ENCODE measurements at places on chromosomes 5 and 9.

DNA sequence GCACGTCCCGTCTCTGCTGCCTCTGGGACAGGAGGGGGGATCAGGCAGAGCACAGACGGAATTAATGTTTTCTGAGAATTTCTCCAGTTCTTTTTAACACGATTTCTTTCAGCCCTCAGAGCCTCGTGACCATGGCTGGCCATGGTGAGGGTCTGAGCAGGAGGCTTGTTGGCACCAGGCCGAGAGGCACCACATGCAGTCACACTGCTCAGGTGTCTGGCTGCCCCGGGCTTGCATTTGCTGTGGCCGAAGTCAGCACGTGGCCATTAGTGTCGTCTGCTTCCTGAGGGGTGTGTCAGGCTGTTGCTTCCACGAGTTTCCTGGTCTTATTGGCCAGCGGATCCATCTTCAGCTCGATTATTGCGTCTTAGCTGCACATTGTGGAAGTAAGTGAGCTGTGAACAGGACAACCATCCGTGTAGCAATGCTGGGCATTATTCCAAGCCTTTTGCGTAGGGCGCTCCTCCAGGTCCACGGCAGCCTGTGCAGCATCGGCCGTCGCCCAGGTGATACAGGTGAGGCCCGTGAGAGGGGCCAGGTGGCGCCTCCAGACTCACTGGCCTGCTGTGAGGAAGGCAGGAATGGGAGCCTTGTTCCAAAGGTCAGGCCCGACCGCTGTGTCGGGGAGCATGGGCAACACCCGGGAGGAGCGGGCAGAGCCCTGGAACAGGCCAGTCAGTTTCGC lies 114.2 kb upstream of the CACNA1B start:
- DNase-seq, result no peak

- no peak for DNase-seq
These were observed 15.3 kb upstream of the NRG2 start for GRCh38 chr5:140058212-140058932.

DNA sequence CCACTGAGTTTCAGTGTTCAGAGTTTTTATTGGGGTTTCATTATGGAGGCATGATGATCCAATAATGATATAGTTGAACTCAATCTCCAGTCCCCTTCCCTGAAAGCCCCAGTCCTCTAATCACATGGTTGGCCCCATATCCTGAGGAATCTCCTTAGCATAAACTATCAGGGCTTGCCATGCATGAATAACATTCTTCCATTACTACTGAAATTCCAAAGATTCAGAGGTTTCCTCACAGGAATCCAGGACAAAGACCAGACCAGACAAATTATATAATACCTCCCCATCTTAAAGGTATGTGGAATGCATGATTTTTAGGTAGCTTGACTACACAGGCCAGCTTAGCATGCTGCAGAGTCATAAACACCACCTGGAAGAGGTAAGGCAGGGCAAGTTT lies 15.5 kb upstream of the LRRTM2 start:
- no peak for DNase-seq

DNA sequence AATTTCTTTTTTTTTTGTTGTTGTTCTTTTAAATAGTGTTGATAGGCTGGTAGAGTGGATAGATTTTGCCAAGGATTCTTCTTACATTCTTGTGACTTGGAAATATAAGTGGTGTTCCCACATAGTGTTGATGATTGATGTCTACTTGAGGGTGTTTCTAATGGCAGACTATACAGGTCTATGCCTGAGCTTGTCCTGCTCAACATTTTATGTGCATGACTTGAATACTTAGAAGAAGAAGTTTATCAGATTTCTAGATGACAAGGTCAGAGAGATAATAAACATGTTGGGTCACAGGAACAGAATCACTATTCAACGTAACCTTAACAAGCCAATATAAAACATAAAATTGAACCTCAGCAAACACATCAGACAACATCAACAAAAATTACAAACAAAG lies 24.2 kb downstream of the XRCC4 start:
- DNase-seq, result no peak

GRCh38 chr5:38996123-38996522 lies 78.1 kb downstream of the RICTOR start:
- no peak for DNase-seq

- no peak for DNase-seq
These were observed 67.5 kb upstream of the MAMDC2 start for GRCh38 chr9:69976152-69976551.

DNA sequence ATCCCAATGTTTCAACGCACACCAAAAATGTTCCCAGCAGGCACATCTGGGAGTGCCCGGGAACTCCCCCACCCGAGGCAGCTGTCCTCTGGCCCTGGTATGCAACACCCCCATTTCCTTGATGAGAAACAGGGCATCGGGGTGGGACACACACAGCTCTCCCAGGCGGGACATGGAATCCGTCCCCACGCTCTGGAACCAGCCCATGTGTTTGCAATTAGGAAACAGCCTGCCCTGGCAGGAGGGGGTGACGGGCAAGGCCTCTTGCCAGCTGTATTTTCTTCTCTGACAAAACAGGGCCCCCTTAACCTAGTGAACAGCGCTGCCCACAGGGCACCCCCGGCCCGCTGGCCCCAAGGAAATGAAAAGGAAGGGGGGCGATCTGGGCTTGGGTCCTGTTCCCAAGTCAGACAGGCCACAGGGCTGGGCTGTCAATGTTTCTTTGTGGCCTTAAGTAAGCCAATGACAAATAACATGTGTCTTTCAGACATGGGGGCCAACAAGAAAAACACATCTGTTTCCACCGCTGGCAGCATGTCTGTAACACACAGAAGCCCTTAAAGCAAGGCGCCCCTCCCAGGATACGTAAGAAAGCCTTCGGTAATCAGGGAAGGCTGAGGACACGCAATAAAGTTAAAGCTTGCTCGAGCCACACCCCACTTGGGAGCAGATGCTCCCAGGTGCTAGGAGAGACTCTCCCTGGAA lies 125.3 kb downstream of the ROR2 start:
- DNase-seq, result no peak

- no peak for DNase-seq
These were observed 12.1 kb upstream of the DMAC1 start for GRCh38 chr9:7811677-7812076.

GRCh38 chr5:76908166-76908565 lies 44.7 kb upstream of the CRHBP start:
- DNase-seq, result no peak

- DNase-seq, result no peak
These were observed 1.3 kb downstream of the C5orf15 start for GRCh38 chr5:133967124-133967523.

DNA sequence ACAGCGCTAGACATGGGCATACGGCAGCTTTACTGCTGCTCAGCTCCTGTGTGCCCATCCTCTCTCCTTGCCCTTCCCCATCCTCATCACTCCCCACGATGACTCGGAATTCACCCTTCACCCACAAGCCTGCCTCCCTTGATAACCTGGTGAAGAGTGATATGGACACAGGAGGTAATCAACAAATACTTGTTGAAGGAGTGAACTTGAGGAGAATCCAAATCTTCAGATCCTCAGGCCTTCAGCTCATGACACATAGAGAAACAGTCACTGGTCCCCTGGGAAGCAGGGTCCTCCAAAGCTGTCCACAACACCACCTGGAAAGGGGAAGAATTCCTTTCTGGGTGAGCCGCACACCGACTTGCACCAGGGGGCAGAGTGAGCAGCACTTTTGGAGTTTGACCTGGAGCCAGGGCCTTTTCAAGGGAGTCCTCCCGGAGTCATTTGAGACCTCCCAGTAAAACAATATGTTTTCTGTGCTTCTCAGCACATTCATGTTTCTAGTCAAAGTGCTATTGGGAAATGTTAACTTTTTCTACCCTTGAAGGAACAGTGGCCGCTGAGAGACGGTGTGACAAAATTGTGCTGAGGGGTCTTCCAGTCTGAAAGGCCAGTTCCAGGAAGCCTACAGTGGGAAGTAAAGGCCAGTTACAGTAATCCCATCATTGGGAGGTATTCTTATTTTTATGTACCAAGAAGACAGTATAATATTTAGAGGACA lies 332.3 kb downstream of the CWC27 start:
- no peak for DNase-seq

GRCh38 chr5:60576425-60576824 lies 123.5 kb downstream of the DEPDC1B start:
- DNase-seq, result no peak

DNA sequence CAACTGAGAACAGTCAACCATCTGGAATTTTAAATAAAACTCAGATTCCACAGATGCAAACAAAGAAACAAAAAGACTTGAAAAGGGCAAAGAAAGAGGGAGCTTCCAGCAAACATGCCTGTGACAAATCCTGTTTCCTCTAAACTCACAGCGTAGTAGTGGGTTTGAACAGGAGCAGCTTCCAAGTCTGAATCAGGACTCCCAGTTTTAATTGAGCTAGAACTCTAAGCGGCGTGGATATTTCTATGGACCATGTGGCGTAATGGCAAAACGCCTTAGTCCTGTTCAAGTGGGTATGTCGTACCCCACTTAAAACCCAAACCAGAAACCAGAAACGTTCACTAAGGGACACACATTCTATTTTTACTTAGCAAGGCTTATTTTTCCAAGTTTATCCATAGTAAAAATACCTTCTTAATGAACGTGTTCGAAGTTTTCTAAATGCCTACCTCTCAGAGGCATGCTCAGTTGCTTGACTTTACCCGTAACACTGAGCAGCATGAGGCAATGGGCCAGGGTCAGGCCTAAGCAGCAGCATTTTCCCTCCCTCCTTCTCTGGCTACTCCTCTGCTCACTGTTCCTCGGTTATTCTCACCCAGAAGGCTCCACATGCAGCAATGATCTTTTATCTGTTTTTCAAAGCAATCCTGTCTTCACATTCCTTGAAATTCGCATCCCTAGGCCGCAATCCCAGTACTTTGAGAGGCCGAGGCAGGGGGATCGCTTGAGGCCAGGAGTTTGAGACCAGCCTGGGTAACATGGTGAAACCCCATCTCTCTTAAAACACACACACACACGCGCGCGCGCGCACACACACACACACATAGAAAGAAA lies 77.9 kb downstream of the FNBP1 start:
- DNase-seq, result no peak

Measured in stimulated activated CD4-positive, alpha-beta T cell treated with anti-CD3 and anti-CD28 coated beads, TNF-alpha, amount 100 ng/mL, for 1 hour (primary cell).